ENCODE measurements at places on chromosomes 3 and 15.

DNA sequence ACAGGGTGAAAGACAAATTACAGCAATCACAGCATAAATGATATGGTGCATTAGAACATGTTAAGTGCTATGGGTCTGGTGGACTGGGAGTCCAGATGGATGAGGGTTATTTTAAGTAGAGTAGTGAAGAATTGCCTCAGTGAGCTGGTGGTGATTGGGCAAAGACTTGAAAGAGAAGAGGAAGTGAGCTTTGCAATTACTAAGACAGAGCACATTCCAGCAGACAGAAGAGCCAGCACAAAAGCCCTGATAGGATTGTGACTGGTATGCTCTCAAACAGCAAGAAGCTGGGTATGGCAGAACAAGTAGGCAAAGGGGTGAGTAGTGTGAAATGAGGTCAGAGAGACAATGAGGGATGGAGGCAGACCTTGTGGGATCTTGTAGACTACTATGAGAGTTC, 2.1 kb upstream of the ACKR4 start:
- no peak for DNase-seq

GRCh38 chr3:135802171-135802570, 163.4 kb upstream of the PPP2R3A start:
- no peak for DNase-seq

- DNase-seq = no peak
Measured at GRCh38 chr15:51697163-51697562, 15.9 kb downstream of the SCG3 start.

- no peak for DNase-seq
Measured at GRCh38 chr3:12954891-12955650, 113.7 kb upstream of the RPL32 start.

GRCh38 chr15:62953496-62954045, 89.0 kb upstream of the TPM1 start:
- DNase-seq = no peak

DNA sequence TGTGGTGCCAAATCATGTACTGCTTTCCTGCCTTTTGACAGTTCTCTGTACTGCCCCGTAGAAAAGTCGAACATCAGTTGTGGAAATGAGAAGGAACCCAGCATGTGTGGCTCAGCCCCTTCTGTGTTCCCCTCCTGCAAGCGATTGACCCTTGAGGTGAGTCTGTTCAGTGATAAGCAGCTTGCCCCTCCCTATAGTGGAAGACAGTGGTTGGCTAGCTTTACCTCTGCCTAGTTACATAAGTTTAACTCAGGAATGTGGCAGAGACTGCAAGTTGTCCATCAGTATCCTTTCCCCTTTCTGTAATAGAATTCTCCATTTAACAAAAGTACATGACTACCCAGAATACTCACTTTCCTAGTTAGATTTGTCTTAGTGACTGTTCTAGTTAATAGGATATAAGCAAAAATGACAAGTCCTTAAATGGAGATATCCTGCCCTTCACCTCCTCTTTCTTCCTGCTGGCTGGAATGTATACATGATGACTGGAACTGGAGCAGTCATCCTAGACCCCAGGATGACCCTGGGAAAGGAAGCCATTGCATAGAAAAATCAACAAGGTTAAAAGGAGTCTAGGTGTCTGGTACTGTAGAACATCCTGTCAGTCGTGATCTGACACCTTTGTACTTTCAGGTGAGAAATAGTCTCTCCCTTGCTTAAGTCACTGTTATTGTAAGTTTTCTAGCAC, 10.6 kb downstream of the SETMAR start:
- no peak for DNase-seq

GRCh38 chr3:37145611-37146010, 28.8 kb downstream of the LRRFIP2 start:
- DNase-seq = no peak
